ENCODE measurements at places on chromosomes 3 and 15.

DNA sequence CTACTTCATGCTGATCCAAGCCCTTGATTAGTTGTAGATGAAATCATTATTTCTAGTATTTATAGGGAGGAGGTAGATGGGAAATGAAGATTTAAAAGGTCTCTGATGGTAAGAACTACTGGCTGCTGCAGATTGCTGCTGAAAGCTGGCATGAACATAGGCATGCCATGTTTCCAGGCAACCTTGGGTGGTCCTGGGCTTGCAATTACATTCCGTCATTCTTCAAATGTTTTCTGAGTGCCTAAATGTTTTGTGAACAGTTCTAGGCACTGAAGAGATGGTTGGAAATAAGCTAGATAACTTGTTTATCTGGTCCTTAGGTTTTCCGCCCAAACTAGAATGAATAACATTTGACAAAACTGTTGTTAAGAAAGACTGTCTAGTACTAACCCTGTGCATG, 95.8 kb downstream of the KCNAB1 start:
- DNase-seq = peak; percentile 30

- peak; percentile 80 for DNase-seq
Measured at GRCh38 chr3:171967932-171968678, 71.3 kb upstream of the FNDC3B start.

GRCh38 chr3:57917601-57918000, 90.6 kb upstream of the FLNB start:
- peak; percentile 20 for DNase-seq

- DNase-seq = no peak
Measured at GRCh38 chr3:69540706-69541581, 155.1 kb upstream of the FRMD4B start.

GRCh38 chr3:151146071-151146730, 56.8 kb downstream of the GPR171 start:
- DNase-seq = peak; percentile 71

GRCh38 chr3:155670335-155670734, 74.5 kb downstream of the PLCH1 start:
- no peak for DNase-seq

- no peak for DNase-seq
Measured at GRCh38 chr15:73015493-73015892, 36.8 kb upstream of the NEO1 start.

DNA sequence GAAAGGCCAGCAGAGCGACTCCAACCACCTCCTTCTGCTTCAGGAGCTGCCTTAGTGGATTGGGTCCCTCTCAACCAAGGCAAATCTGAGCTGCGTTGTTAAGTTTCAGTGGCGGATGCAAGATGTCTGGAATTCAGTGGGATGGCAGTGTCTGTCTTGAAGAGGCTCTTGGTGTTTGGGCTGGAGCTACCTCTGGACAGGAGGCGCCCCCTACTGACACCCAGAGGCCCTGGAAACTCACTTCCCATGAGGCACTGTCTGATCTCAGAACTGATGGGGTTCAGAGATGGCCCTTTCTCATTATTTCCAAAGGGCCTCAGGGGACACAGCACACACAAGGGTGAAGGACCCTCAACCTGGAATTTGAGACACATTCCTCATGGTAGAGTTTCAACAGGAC, 6.0 kb upstream of the SLC28A1 start:
- peak; percentile 60 for DNase-seq

- DNase-seq = no peak
Measured at GRCh38 chr3:15052335-15053242, 12.5 kb downstream of the MRPS25 start.

DNA sequence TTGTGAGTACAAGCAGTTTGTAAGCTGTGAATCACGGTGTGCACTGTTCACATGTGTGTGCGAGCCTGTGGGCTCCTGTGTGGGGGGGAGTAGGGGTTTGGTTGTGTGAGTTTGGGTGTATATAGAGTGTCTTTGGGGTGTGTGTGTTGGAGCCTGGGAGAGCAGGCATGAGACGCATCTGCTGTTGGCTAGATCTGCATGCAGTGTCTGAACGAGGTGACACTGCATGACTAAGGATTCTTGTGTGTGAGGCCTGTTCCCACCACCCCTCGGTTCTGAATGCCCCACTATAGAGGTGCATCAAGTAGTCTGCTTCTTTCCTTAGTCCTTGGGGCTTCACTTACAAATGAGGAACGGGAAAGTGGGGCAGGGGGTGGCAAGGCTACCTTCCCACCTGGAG, 68.4 kb downstream of the MAGEF1 start:
- no peak for DNase-seq

DNA sequence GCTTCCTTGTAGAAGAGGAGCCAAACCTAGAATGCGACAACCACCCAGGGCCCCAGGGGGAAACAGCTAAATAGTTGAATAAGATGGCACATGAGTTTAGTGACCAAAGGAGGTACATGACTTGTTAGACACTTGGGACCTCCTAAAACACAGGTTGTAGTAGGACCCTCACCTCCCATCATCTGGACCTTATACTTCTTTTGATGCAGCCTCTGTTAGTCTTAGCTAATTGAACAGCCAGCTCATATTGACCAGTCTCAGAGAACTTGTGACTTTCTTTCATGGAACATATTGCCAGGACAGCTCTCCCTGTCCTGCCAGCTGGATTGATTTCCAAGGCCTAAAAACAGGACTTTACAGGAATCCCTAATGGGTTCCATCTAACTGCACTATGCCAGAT, 45.0 kb downstream of the SPSB4 start:
- no peak for DNase-seq

GRCh38 chr3:136250059-136250902, at the start of gene PCCB:
PCCB (plus strand) TSS chr3:136250340; CDS start chr3:136250376, 36 bp downstream.
- DNase-seq = peak; percentile 91

- no peak for DNase-seq
Measured at GRCh38 chr15:55954862-55955605, 38.4 kb downstream of the NEDD4 start.

DNA sequence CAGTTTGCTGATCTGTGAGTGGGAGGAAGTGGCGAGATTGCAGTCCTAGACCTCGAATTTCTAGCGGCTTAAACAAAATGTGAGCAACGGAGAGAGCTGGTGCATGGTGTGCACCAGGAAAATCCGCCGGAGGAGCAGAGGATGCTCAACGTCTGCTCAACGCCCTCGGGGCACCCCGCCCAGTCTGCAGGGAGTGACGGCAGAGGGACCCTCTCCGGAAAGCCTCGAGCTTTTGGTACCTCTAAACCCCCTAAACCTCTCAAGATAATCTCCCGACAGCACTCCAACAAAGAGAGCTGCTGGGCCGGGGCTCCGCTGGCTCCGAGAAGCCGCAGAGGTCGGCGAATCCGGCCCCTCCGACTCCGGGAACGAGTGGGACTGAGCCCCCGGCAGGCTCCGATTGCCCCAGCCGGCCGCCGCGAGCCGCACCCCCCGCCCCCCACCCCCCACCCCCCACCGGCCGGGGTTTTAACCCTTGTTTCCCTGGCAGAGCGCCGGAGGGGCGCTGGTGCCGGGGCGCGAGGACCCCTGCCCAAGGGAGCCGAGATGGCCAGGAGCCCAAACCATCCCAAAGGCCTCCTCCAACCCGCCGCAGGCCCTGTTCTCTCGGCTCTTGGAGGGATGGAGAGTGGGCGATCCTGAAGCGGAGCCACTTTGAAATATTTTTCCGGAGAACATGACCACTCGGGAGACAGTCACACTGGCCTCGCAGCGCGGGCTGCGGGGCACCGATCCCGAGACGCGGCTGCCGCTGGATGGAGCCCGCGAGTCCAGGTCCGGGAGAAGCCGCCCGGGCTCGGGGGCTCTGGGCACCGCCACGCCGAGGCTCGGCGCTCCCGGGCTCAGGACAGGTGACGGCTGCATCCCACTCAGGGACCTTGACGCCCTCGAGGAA, 1.5 kb downstream of the MEGF11 start:
- peak; percentile 22 for DNase-seq

- peak; percentile 51 for DNase-seq
Measured at GRCh38 chr3:73509816-73510215, 114.9 kb downstream of the PDZRN3 start.

DNA sequence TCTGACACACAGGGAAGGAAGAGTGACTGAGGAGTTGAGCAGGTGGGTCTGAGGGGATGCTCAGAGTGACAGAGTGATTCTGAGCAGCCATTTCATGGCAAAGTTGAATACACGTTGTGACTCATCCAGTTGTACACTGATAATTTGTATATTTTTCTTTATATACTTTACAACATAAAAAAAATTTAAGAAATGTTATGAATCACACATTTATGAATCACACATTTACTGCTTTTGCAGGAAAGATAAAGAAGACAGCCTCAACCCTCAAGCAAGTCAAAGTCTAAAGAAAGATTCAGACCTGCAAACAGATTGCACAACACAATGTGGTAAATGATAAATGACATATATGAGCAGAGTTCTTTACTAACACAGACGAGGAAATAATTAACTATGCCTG, 21.0 kb upstream of the CHMP2B start:
- peak; percentile 60 for DNase-seq

DNA sequence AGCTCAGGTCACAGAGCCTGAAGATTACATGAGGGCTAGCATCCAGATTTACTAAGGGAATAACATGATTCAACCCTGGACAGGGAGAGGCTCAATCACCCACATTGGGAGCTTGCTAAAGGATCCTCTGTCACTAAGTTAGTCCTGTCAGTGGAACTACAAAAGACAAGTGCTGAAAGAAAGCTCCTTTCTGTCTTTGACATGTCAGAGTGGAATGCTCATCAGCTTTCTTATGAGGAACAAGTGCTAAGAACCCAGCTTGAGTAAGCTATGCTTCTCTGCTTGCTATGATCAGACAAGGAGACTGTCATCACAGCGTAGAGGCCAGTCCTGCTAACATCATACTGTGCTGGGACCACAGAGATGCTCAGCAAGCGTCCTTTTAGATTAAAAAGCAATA, 74.5 kb downstream of the MB21D2 start:
- DNase-seq = no peak

GRCh38 chr15:70509731-70510143, 253.6 kb downstream of the UACA start:
- no peak for DNase-seq

DNA sequence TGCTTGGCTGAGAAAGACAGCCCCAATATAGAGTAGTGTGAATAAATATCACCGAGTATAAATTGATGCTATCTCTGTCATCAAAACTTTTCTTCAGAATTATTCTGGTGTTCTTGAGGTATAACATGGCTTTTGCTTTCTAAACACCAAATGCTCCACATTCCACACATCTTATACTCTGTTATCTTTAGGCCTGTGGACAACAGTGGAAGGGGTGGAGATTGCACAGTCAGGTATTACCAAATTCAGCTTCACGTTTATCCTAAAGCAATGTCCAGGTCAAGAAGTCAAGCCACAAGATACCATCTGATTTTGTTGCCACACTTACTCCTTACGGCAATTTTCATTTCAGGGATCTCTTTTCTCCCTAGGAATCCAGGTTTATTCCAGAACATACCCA, 394.8 kb downstream of the SI start:
- no peak for DNase-seq

GRCh38 chr3:40780291-40780924, 255.6 kb downstream of the ZNF621 start:
- DNase-seq = peak; percentile 19

GRCh38 chr15:95770196-95770595, 560.3 kb upstream of the NR2F2 start:
- peak; percentile 4 for DNase-seq

DNA sequence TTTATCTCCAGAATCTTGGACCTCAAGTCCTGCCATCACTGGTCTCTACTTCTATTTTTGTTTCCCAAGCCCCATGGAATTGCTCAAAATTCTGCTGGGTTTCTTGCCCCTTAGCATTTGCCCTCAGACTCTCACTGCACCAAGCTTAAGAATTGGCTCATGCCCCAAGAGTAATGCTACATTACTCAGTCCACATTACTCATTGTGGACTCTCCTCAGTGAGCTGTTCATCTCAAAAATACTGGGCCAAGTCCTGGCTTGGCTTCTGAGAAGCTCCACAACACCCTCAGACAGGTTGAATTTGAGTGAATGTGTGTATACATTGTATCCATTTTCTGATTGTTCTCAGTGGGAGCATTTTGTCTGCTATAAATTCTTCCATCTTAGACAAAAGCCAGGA, 364.4 kb upstream of the ARHGEF26 start:
- DNase-seq = peak; percentile 34

- DNase-seq = no peak
Measured at GRCh38 chr3:29099296-29099695, 181.6 kb upstream of the RBMS3 start.

- DNase-seq = peak; percentile 81
Measured at GRCh38 chr3:128075522-128076482, 23.6 kb downstream of the SEC61A1 start.

GRCh38 chr15:90812958-90813265, 55.5 kb upstream of the FURIN start:
- DNase-seq = no peak

- no peak for DNase-seq
Measured at GRCh38 chr15:26294059-26294689, 431.0 kb upstream of the ATP10A start.

GRCh38 chr3:144380849-144381248, 409.2 kb downstream of the DIPK2A start:
- no peak for DNase-seq

DNA sequence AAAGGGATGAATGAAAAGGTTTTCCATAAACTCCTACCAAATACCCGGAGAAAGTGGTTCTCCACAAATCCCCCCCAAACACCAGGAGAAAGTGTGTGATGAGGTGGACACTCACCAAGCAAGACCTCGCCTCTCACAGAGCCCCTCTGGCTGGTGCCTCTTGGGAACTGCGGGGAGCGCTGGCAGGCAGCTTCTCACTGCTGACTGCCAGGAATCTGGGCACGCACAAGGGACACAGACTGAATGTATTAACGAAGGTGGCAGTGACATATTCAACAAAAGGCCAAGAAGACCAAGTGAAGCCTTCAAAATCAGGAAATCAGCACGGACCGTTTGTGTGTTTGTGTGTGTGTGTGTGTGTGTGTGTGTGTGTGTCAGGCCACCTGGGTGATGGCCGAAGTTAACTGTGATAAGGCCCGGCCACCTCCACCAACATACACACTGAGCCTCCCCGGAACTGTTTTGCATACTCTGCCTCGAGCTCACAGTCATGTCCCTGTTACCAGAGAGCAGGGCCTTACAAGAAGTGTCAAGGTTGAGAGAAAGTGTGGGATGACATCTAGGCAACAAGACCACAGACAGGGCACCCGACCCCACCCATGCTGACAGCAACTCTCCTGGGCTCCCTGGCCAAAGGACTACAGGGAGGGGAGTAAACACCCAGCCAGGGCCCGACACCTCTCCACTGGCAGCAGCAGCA, 18.0 kb downstream of the ATP10A start:
- DNase-seq = peak; percentile 41

DNA sequence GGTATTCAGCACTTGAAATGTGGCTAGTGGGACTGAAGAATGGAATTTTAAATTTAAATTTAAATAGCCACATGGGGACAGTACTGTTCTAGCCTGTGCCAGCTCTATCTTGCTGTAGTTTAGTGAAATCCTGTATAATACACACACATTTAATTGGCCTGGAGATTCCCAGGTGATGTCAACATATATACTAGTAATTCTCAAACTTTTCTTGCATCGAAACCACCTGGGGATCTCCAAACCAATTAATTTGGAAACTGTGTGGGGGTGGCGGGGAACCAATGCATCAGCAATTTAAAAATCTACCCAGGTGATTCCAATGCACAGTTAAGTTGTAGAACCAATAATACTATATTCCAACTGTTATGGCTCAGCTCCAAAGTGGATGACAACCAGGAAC, 228.9 kb upstream of the MRPL3 start:
- DNase-seq = no peak

- no peak for DNase-seq
Measured at GRCh38 chr3:55521064-55521737, 34.1 kb upstream of the WNT5A start.

Measured in AG10803 (cell line).